ENCODE measurements at places on chromosomes 6 and 20. TPM values are rescaled to one million over a fixed set of nuclear protein-coding genes. Genes with fewer than 3 reads are reported as not detected.

DNA sequence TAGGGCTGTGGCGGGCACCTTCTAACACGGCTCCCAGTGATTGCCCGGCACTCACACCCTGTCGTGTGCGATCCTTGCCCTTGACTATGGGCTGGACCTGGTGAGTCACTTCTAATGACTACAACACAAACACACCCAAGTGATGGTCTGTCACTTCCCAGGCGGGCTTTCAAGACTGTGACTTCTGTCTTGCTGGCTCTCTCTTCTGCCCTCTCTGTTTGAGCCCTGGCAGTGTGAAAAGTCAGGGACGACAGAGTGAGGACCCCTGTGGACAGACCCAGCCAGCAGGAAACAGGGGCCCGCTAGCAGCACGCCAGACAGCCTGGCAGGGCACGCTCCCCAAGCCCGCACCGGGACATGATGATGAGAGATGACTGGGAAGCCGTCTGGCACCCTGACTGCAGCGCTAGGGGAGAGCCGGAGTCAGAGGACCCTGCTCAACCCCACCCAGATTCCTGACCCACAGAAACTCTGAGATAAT, 43.0 kb downstream of the KIF16B start:
- no peak for DNase-seq

DNA sequence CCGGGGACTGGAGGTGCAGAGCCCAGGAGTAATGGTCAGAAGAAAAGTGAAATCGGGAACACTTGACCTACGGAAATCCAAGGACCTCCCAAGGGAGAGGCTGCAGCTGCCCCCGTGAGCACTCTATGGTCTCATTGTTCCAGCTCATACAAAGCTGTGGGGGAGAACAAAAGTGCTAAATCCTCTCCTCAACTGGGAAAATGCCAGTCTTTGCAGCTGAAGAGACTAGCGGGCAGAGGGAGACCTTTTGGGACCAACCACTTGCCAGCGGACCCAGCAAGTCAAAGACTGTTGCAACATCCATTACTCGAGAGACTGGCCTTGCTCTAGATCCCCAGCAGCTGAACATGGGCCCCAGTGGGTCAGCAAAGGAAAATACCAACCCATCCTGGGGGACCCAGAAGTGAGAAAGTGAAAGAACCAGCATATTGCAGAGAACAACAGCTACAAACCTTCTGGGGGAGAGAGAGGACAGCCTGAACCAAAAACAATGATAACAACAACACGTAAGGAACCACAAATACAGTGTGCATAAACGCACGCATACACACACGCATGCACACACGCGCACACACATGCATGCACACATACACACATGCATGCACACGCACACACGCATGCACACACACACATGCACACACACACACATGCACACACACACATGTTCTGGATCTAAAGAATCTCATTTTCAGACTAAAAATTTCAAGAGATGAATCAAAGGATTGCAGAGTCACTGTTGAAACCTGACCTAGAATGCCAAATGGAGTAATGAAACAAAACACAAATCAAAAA, 24.7 kb upstream of the ELMO2 start:
- DNase-seq, result no peak

DNA sequence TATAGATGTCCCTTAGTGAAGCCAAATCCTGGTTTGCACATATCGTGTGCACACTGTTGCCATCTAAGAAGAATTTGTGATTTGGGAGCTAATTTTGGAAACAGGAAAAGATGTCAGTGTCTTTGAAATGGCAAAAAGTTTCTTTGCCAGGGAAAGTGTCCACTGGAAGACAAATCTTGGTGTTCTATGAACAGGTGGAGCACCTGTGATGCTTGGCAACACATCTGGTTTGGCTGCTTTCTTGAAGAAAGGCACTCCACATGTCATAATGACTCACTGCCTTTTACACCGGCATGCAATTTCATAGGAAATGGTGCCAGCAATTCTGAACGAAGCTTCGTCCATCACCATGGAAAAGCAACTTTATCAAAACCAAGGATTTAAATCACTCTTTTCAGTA, 1040.0 kb upstream of the MAP3K7 start:
- DNase-seq, result no peak

The OR12D1 gene
- not detected for total RNA-seq

The EMILIN3 gene
- 5.8 TPM for total RNA-seq

The BMP6 gene
- total RNA-seq, result 1.2 TPM

Measured in WTC11 (cell line).